PC-3 (cell line): ENCODE measurements at places on chromosomes 5 and 9. TPM values are rescaled to one million over a fixed set of nuclear protein-coding genes. Genes with fewer than 3 reads are reported as not detected.
A peak's percentile ranks its signal among the peaks of the same experiment; 100 is the strongest.

GRCh38 chr5:91937121-91937520, 554.0 kb upstream of the ARRDC3 start:
- no peak for DNase-seq

DNA sequence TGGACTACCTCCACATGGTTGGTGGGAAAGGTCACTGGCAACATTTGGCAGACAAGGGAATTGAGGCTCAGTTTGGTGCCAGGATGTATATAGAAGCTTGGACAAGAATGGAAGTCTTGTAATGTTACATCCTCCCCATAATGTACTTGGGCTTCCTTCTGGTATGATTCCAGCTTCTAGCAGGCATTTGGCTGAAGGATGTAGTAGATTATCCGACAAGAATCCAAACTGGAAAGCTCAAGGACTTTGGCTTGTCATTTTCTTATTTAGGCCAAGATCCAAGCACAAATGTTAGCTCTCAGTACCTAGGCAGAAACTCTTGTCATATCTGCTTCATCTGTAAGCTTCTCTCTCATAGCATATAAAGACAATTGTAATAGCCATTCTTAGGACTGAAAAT, 209.1 kb downstream of the MAPKAP1 start:
- no peak for DNase-seq

Gene ACTBL2
- 0.11 and 0.12 TPM in 2 replicates for total RNA-seq

DNA sequence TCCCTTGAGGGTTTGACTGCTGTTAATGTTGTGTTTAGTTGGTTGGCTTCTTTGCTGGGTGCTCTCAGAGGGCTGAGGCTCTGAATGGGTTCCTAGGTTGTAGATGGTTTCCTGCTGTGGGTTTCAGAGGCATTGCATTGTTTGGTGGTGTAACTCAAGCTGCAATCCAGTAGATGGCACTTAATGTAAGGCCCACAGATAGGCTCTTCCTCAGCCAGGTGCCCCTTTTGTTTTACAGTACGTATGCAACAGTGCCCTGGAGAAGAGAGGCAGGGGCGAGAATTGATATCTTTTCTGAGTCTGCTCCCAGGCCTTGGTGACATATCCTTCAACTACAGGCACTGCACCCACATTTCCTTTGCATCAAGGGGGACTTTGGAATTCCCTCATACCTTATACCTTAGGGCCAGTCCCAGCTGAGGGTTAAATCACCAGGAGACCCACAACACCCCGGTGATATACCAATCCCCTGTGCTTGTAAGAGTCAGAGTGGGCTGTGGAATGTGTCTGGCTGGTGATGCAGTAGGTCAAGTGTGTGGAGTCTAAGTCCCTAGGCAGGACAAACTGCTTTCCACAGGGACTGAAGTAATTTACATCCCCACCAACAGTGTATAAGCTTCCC, 7.0 kb upstream of the UGT3A2 start:
- DNase-seq = peak; percentile 39

- DNase-seq = no peak
These were observed 2232.8 kb upstream of the WWC1 start for GRCh38 chr5:166058660-166059059.

DNA sequence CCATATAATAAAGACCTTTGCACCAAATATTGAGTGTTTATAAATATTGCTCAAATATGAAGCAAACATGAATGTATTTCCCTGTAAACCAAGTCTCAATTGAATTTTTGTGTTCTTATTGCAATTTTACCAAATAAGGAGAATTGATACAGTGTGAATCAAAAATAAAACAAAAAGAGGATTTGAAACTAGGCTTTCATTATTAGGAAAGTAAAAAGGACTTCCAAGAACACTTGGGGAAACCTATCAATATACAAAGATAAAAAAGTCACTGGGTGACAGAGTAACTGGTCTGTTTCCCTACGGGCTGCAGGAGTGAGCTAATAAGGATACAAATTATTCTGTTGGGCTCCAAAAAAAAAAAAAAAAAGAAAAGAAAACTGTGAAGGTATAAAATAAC, 44.8 kb upstream of the SNX2 start:
- DNase-seq = no peak

DNA sequence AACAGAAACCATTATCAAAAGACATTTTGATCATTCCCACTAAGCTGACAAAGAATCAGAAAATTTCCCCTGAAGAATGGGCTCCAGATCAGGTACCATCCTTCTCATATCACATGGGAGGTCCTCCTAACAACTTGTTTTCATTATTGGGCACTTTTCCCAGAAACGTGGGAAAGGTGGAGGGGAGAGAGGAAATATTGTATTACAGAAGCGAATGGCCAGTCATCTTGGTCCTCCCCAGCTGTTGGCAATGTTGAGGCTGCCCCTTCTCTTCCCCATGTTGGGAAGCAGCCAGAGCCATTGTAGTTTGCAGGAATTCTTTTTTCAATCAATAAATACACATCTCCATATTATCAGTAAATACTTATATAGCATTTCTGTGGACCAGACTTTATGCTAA, 126.2 kb upstream of the ZNF608 start:
- DNase-seq = no peak

DNA sequence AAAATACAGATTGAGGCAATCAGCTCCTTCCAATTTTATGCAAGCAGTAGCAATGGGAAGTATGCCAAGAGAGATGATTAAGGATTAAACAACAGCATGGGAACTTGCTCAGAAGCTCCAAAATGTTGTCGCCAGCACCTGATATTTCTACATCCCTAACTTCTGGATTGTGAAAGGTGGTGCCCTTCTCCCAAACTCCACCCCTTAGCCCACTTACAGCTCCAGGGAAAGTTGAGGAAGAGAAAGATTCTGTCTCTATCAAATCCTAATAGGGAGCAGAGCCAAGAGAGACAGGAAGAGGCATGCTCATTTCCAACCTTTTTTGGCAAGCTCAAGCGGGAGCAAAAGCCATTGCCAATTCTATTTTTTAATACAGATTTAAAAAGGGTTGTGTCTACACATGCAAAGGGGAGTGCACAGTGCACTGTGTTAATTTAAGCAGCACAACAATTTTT, 92.4 kb upstream of the NR3C1 start:
- DNase-seq = peak; percentile 69

DNA sequence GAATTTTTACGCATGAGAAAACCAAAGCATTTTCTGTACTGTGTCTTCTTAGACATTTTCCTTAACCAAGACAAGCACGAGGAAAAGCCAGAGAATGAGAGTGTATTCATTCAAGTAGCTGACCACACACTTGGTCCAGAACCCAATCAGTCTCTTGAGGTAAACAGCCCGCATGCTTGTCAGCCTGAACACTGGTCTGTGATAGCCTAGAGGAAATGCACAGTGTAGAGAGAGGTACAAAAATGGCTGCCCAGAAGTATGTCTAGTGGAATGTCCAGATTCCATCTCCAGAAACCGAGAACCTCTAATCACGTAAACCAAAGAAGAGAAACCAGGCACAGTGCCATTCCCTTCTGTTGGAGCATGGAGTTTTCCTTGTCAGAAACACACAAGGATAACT, 80.0 kb upstream of the SNX2 start:
- no peak for DNase-seq

- DNase-seq = no peak
These were observed 69.0 kb downstream of the KLHL3 start for GRCh38 chr5:137666901-137667300.

DNA sequence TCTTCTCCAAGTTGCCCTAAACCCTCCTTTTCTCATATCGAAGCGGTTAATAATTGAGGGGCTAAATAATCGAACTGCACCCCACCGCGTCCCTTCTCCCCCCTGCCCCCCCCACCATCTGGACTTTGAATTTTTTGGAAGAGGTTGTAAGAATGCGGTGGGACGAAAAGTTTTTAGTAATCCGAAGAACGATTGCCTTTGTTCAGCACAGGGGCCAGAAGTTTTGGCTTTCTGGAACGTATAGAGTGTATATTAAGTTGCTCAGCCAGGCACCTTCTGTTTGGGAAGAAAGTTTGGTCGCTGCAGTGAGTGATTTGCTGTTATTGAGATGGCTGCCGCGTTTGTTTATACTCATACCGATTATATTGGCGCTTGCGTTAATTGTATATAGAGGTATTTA, 518 bp downstream of the ERBIN start:
- DNase-seq = no peak

Gene IL3
- not detected in 2 replicates for total RNA-seq

GRCh38 chr9:69172895-69173294, 1.2 kb upstream of the TJP2 start:
- no peak for DNase-seq

Gene NXNL2
- 0.66 TPM in 1 of 2 replicates, not detected in the other for total RNA-seq

DNA sequence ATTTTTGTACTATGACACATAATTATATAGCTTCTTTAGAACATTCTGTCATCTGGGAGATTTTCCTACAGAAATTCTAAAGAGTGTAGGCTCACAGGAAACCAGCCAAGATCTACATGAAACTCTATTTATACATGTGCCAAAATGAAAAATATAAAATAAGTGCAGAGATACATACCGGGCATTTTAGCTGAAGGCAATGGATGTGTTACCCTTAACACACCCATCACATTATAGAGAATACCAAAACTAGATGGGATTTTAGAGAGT, 125.9 kb downstream of the TRIM32 start:
- no peak for DNase-seq

Gene GABRA1
- total RNA-seq = not detected in 2 replicates

DNA sequence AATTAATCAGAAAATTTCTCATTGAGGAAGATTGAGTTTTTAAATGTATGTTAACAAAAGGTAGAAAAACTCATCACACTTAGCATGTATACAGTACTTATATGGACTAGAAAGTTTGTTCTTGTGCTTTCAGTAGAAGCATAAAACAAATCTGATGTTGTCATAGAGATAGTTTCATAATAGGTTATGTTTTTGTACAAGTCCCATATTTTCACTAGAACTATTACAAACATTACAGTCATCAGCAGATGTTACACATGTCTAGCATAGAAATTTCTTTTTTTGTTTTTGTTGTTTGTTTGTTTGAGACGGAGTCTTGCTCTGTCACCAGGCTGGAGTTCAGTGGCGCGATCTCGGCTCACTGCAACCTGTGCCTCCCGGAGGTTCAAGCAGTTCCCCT, 131.4 kb downstream of the COMMD10 start:
- no peak for DNase-seq

Gene PHF19
- total RNA-seq = 101 and 104 TPM in 2 replicates

DNA sequence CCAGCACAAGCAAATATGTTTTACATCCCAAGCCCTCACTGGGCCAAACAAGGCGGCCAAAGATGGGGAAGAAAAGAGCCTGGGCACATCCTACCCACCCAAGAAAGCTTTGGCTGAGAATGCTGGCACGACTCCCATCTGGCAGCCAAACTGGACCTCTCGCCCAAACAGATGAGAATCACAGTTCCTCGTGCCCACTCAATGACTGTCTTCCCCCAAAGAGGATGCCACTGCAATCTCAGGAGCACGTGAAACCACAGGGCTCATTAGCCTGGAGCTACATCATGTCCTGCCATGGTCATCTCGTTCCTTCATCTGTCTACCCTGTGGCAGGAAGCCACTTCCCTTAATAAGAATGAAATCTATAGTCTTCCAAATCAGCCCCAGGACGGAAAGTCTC, 536.8 kb downstream of the BNC2 start:
- no peak for DNase-seq

DNA sequence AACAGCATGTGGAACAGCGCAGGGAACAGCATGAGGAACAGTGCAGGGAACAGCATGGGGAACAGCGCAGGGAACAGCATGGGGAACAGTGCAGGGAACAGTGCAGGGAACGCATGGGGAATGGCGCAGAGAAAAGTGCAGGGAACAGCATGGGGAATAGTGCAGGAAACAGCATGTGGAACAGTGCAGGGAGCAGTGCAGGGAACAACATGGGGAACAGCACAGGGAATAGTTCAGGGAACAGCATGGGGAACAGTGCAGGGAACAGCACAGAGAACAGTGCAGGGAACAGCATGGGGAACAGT, 2.0 kb downstream of the LCN8 start:
- DNase-seq = no peak

DNA sequence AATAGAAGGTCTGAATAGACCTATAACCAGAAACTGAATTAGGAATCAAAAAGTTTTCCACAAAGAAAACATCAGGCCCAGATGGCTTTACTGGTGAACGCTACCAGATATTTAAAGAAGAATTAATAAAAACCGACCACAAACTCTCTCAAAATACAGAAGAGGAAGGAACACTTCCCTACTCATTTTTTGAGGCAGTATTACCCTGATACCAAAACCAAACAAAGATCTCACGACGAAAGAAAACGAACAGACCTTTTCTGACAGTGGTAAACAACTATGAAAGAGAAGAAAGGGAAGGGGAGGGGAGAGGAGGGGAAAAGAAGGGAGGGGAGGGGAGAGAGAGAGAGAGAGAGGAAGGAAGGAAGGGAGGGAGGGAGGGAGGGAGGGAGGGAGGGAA, 13.5 kb downstream of the B4GALT1 start:
- DNase-seq = no peak

- no peak for DNase-seq
These were observed 379.4 kb downstream of the ANXA1 start for GRCh38 chr9:73531051-73531532.

DNA sequence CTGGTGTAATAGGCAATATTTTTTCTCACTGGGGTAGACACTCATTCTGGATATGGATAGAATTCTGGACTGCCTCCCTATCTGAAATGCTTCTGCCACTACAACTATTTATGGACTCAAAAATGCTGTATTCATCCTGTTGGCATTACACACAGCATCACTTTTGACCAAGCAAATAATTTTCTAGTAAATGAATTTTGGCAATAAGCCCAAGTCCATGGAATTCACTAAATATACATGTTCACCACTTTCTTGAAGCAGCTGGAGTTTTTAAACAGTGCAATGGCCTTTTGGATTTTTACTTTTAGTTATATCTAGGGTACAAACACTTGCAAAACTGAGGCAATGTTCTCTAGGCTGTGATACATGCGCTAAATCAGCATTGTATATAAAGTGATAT, 724.9 kb upstream of the EDIL3 start:
- DNase-seq = no peak

DNA sequence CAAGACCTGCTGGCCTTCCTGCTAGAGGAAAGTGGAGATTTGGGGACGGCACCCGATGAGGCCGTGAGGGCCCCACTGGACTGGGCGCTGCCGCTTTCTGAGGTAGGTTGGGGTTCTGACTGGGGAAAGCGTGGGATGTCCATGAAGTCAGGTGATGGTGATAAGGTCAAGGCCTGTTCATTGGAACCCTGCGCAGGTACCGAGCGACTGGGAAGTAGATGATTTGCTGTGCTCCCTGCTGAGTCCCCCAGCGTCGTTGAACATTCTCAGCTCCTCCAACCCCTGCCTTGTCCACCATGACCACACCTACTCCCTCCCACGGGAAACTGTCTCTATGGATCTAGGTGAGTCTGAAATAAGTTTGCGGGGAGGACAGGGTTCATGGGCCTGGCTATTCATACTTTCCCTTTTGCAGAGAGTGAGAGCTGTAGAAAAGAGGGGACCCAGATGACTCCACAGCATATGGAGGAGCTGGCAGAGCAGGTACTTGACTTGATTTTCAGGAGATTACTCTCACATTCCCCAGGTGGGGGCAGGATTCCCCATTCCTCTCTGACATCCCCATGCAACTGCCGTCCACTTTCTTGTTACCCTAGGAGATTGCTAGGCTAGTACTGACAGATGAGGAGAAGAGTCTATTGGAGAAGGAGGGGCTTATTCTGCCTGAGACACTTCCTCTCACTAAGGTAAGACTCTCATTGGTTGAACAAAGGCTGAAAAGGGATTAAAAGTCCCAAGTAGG, 505 bp downstream of the CREB3 start:
- peak; percentile 68 for DNase-seq
